ENCODE measurements at places on chromosomes 3 and 15.

- DNase-seq: no peak
Measured at GRCh38 chr3:37906734-37907282, 45.1 kb downstream of the CTDSPL start.

DNA sequence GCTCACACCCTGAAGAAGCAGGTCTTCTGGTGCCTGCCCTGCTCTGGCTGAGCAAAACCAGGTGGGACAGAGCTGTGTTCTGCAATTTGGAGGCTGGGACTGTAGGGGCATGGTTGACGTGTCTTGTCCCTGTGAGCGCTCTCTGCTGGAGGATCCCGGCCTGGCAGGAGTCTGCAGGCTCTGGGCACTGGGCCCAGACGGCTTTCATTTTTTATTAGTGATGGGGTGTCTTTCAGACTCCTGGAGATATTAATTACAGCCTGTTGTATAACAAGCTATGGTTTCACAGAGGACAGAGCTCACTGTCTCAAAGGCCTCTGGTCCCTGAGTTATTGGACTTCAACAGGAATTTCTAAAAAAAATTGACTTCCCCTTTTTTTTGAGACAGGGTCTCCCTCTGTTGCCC, 29.5 kb upstream of the ZNF710 start:
- peak; percentile 36 for DNase-seq

GRCh38 chr15:25372298-25372697, 66.5 kb downstream of the UBE3A start:
- DNase-seq: no peak

- no peak for DNase-seq
Measured at GRCh38 chr15:72116731-72117485, 1.0 kb downstream of the MYO9A start.

DNA sequence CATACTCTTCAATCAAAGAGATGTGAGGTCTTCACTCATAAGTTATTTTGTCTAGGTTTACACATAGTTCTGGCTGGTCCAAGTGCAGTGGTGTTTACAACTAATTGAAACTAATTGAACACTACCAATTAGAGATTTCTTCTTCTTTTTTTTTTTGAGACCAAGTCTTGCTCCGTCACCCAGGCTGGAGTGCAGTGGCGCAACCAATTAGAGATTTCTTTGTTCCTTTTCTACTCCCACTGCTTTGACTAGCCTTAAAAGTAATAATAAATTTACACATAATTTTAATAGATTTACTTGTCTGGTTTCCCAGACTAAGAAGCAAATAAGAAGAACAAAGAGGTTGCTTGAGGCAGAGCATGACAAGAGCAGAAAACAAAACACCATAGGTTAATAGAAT, 6.7 kb upstream of the DENND6A start:
- DNase-seq: no peak

GRCh38 chr3:52484680-52485461, 10.3 kb upstream of the STAB1 start:
- no peak for DNase-seq

DNA sequence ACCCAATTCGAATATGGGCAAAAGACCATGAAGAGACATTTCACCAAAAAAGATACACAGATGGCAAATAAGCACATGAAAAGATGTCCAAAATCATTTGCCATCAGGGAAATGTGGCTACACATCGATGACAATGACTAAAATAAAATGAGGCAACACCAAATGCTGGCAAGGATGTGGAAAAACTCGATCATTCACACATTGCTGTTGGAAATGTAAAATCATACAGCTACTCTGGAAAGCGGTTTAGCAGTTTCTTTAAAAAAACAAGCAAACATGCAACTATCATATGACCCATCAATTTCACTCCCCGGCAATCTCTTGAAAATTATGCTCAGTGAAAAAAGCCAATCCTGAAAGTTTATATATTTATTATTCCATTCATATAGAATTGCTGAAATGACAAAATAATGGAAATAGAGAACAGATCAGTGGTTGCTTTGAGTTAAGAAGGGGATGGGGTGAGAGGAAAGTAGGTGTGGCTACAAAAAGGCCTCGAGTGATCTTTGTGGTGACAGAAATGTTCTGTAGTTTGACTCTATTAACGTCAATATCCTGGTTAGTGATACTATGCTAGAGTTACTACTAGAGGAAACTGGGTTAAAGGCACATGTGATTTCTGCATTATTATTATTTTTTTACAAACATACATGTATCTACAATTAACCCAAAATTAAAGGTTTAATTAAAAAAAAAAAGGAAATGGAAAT, 45.0 kb downstream of the DLG1 start:
- no peak for DNase-seq

DNA sequence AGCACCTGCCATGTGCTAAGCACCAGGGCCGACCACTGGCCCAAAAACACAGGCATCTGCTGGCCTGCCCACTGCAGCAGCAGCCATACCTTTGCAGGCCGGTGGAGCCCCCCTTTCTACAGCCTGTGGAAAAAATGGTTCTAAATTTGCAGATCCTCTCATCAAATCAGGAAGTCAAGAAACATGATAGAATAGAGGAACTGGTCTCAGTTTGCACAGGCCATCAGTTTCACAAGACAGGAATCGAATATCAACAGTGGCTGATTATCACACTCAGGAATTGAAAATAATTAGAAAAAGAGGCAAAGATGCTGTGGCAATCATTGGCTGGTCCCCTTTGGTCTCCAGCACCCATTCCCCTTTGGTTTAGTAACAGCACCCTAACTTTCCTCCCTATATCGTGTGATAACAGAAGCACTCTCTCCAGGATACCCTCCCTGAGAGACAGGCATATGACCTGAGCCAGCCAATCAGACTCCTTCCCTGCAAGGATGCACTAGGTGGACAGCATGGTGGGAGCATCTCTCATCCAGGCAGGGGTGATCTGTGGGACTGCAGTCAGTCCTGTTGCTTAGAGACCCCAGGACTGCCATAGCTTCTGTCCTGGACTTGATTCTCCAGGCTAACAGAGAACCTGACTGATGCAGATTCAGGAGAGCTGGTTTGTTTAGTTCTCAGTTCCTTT, 3.5 kb upstream of the PAK6 start:
- no peak for DNase-seq

DNA sequence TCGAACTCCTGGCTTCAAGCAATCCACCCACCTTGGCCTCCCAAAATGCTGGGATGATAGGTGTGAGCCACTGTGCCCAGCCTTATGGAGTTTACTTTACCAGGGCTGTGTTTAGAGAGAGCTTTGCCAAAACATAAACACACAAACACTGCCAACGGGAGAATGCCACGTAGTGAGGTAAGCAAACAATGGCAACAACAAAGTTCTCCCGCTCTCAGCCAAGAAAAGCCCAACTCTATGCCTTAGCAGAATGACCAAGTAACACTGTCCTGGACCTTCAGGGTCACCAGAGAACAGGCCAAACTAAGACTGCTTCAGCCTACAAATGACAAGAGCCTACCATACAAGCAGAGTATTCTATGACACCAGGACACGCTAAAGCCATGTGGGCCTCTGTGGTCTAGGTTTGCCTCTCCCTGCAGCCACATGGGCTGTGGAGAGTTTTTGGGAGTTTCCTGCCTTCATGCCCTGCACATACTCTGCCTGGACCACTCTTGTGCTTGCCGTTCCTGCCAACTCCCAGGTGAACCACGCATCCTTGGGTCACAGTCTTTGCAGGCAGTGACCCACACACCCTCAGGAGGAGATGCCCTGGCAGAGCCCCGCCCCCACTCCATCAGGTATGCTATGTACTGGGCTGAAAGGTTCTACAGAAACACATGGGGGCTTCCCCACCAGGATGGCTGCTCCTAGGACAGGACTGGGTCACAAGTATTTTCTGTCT, 21.6 kb upstream of the CNBP start:
- DNase-seq: no peak

- no peak for DNase-seq
Measured at GRCh38 chr15:83947156-83947555, 288.4 kb upstream of the GOLGA6L4 start.

GRCh38 chr3:27049792-27050191, 319.4 kb downstream of the NEK10 start:
- DNase-seq: no peak

DNA sequence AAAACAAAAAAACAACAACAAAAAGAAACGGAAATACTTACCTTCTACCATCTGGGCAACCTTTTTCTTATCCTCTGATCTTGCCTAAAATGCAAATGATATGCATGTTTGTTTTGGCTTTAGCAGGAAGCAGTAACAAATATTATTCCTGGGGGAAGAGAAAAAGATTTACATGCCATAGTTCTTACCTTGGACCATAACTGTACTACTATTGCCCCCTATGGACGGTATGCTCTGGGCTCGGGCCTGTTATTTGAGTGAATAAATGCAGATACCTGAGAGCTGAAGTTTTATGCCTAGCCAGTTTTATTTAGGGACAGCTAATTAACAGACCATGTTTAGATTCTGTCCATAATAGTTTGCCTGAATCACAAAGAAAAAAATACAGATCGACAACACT, 12.6 kb upstream of the STARD5 start:
- no peak for DNase-seq

DNA sequence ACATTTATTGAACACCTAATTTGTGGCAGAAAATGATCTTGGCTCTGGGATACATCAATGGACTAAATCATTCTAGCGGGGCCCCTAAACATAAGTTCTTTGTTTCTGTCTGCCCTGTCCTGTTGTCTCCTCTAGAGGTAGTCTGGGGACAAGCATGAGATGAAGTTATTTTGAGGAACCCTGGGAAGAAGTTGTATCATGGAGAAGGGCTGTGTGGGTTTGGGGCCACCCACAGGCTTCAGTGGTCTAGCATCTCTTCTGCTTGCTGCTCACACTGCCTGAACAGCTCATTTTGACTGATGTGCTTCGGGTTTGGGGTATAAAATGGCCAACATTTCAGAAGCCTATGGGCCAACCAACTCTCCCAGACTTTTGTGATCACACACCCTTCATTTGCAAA, 50.3 kb upstream of the OSBPL11 start:
- DNase-seq: no peak

DNA sequence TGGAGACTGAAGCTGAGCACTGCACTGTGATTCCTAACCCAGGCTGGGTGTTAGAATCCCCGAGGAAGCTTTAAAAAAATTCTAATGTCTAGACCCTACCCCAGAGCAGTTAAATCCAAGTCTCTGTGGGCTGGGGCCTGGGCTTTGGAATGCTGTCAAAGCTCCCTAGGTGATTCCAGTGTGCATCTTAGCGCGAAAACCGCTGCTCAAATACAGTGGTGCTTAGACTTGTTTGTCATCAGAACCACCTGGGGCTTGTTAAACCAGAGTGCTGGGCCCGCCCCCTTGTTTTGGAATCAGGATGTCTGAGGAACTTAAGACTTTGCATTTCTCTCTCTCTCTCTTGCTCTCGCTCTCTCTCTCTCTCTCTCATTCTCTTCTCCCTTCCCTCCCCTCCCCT, 20.7 kb downstream of the RHCG start:
- DNase-seq: no peak
